H1 (cell line): ENCODE measurements at places on chromosomes 1 and 21. TPM values are rescaled to one million over a fixed set of nuclear protein-coding genes. Genes with fewer than 3 reads are reported as not detected.

DNA sequence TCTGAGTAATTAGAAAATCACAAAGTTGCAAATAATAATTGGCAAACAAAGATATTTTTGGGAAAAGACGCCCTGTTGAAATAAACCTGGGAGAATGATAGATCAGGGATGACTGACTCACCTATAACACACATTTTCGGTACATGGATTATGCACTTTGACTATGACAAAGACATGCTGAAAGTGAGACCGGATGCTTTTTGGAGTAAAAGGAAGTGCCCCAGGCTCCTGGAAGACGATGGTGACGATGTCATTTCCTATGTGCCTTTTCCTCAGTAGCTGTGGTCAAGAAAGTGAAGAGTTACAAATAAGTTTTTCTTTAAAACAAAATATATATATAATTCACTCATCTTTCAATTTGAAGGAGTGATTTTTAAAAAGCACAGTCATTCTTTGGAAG is 158.7 kb downstream of the SIPA1L2 start:
- H3K27ac ChIP-seq, result no peak overlapping the region
- H3K27me3 ChIP-seq, result peaks cover 10% of the 10 kb centered on the region
- H3K36me3 ChIP-seq, result no peaks in the 10 kb centered on the region
- H3K4me1 ChIP-seq, result peaks cover 2% of the 10 kb centered on the region; the same call in 1 of the 2 replicates

The HPCAL4 gene
- total RNA-seq, result 0.46 and 0.54 TPM in 2 replicates

DNA sequence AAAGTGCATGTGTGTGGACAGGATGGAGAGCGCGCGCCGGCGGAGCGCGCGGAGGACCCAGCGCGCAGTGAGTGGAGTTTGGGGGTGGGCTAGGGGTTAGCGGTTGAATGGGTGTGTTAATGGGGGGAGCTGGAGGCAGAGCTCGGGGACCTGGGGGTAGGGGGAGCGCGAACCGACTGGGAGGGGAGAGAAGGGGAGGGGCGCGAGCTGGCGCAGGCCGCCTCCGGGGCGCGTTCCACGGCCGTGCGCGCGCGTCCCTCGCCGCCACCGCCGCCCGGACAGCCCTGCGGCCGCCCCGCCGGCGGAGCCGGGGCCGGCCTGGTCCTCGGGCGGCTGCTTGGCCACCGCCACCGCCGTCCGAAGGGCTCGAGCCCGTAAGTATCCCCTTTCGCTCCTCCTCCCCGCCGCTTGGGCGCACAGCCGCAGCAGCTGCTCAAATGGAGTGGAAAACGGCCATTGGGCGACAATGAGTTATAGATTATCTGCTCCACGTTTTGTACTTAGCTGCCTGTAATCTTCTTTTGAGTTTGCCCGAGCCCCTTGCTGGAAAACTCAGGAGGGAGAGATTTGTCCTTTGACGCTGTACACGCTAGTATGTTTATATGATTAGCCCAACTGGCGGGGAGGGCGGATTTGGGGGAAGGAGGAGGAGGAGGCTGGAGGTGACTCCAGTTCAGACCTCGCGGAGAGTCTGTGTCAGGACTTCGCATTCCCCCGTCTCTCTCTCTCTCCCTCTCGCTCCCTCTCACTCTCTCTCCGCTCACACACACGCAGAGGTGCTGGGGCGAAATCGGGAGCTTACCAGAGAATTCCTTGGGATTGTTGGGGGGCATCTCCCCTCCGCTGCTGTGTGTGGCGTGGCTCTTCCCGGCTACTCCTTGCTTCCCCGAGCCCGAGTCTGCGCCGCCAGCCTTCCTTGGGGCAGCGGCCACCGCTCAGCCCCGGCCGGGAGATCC is at the start of gene ADGRL2:
Gene ADGRL2 (plus strand): TSS at position 240 of the 956 bp plus-strand sequence. CDS start 36,051 bp downstream, outside the sequence.
- no peaks in the 10 kb centered on the region for H3K4me1 ChIP-seq
- no peaks in the 10 kb centered on the region for H3K27me3 ChIP-seq
- no peaks in the 10 kb centered on the region for H3K36me3 ChIP-seq
- peak within 1 kb of the TSS; percentile 89 for H3K4me3 ChIP-seq
- peak within 1 kb of the TSS; percentile 83 for H3K27ac ChIP-seq
- no peak for DNase-seq

DNA sequence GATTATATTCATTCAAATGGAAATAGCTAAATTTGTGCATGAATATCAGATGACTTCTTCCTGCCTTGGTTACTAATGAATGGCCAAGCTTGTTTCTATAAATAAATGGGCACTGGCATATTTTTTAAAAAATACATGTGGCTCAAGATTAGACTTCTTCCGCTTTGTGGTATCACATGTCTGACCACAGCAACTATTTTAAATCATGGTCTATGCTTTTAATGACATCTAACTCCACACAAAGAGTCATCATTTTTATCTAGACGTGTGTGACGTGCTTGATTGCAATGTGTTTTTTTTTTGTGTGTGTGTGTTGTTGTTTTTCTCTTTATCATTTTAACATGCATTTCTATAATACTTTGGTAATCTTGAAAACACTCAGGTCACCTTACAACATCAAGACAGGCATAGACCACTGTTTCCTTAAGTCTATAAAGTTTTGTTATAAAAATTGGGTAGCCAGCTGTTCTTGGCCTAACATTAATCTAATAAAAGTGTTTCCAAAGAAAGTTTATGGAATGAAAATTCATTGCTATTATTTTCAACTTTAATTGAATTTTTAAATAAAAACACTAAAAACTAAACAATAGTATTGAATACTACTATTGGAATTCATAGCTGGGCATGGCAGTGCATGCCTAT is 29.5 kb downstream of the RGS1 start:
- no peaks in the 10 kb centered on the region for H3K27me3 ChIP-seq
- no peak overlapping the region for H3K4me3 ChIP-seq
- no peak overlapping the region for H3K27ac ChIP-seq

GRCh38 chr1:34236089-34236488 is 59.4 kb downstream of the C1orf94 start:
- no peaks in the 10 kb centered on the region; the same call in 1 of the 2 replicates for H3K27me3 ChIP-seq
- no peak overlapping the region for H3K4me3 ChIP-seq
- DNase-seq, result no peak
- H3K27ac ChIP-seq, result no peak overlapping the region
- no peaks in the 10 kb centered on the region for H3K36me3 ChIP-seq

DNA sequence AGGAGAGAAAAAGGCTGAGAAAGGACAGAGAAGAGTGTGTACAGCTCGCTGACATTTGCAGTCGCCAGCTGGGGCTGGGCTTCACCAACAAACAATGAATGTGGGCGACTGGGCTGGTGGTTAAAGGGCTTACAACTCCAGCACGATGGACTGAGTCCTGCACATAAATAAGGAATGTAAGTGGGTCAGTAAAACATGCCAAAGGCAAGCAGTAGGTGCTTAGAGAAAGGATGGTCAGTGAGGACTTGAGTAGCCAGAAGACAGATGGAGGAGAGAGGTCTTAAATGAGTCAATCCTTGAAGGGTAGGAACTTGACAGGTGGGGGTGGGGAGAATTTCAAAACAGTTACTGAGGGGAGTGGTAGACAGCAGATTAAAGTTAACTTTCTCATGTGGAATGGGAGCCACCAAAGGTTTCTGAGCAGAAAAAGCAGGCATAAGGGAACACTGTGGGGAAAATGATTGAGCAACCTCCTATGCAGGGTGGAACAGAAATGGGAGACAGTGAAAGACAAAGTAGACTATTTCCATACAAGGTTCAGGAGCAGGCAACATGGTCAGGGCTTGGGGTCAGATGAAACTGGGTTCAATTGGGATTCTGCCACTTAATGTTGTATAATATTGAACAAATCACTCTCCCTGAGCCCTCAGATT is 37.4 kb downstream of the GADD45A start:
- H3K27ac ChIP-seq, result no peak overlapping the region
- H3K36me3 ChIP-seq, result no peaks in the 10 kb centered on the region
- no peak overlapping the region for H3K4me3 ChIP-seq
- H3K27me3 ChIP-seq, result no peaks in the 10 kb centered on the region

GRCh38 chr1:151916726-151917370 is 7.5 kb upstream of the THEM4 start:
- H3K4me3 ChIP-seq, result no peak overlapping the region
- H3K27me3 ChIP-seq, result no peaks in the 10 kb centered on the region
- no peak overlapping the region for H3K27ac ChIP-seq
- no peaks in the 10 kb centered on the region for H3K36me3 ChIP-seq
- no peak for DNase-seq

The CRYAA gene
- not detected in 2 replicates for total RNA-seq

DNA sequence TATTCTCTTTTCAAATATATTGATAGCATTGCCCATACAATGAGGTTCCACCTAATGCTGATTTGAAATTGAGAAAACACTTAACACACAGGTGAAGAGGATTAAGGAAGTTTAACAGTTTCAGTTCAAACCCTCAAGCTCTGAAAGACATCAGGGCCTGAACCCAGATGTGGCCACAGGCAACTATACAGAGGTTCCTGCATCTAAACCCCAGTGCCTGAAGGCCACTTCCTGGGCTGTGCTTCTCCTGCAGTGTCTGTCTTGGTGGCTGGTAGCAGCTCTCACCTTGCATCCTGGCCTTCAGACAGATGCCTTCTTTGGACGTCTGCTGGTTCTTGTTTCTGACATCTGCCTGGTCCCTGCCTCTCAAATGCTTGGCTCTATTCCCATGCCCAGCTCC is 25.1 kb upstream of the NGF start:
- no peaks in the 10 kb centered on the region for H3K4me1 ChIP-seq
- DNase-seq, result no peak
- H3K4me3 ChIP-seq, result no peak overlapping the region
- H3K36me3 ChIP-seq, result no peaks in the 10 kb centered on the region

- H3K4me3 ChIP-seq, result no peak overlapping the region
- H3K27me3 ChIP-seq, result no peaks in the 10 kb centered on the region
- H3K27ac ChIP-seq, result no peak overlapping the region
- no peaks in the 10 kb centered on the region for H3K4me1 ChIP-seq
- H3K36me3 ChIP-seq, result no peaks in the 10 kb centered on the region
Observed at GRCh38 chr1:29638281-29638680, 402.0 kb downstream of the PTPRU start.

- H3K27ac ChIP-seq, result no peak overlapping the region
- no peak for DNase-seq
- peaks cover 5% of the 10 kb centered on the region for H3K4me1 ChIP-seq
- H3K27me3 ChIP-seq, result no peaks in the 10 kb centered on the region
- H3K4me3 ChIP-seq, result peak overlapping the region; percentile 78
Observed at GRCh38 chr1:21344098-21344749, 54.0 kb upstream of the ECE1 start.

DNA sequence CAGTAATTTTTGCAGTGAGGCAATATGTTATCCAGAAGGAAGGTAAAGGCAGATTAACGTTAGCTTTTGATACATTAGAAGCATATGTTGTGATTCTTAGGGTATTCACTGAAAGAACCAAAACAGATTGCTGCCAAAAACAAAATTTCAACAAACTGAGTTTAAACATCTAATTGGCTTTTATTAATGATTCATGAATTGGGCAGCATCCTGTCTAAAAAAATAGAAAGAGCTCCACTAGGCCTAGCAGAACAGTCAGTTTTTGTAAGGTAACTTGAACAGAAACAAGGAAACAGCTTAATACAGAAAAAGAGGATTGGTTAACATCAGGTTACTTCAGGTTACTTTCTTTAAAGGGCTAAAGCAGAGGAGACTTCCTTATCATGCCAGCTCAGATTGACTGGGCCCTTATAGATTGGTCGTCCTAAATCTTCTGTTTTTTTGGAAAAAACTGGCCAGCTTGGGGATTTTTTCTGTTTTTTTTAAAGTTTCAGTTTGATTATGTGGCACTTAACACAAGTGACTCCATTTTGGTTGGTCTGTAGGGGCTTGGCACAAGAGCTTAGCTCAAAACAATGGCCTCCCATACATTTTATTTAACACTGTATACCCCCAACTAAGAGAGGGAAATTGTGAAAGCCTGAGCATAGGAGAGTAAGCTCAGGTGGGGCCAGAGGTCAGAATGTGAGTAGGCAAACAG is 36.8 kb upstream of the GALNT2 start:
- H3K27ac ChIP-seq, result no peak overlapping the region
- no peak for DNase-seq
- no peak overlapping the region for H3K4me3 ChIP-seq
- no peaks in the 10 kb centered on the region for H3K27me3 ChIP-seq
- peaks cover 6% of the 10 kb centered on the region for H3K4me1 ChIP-seq

GRCh38 chr1:235809688-235810397 is 56.9 kb downstream of the LYST start:
- no peaks in the 10 kb centered on the region for H3K27me3 ChIP-seq
- no peak overlapping the region for H3K27ac ChIP-seq
- no peak for DNase-seq
- no peak overlapping the region for H3K4me3 ChIP-seq
- H3K36me3 ChIP-seq, result no peaks in the 10 kb centered on the region

DNA sequence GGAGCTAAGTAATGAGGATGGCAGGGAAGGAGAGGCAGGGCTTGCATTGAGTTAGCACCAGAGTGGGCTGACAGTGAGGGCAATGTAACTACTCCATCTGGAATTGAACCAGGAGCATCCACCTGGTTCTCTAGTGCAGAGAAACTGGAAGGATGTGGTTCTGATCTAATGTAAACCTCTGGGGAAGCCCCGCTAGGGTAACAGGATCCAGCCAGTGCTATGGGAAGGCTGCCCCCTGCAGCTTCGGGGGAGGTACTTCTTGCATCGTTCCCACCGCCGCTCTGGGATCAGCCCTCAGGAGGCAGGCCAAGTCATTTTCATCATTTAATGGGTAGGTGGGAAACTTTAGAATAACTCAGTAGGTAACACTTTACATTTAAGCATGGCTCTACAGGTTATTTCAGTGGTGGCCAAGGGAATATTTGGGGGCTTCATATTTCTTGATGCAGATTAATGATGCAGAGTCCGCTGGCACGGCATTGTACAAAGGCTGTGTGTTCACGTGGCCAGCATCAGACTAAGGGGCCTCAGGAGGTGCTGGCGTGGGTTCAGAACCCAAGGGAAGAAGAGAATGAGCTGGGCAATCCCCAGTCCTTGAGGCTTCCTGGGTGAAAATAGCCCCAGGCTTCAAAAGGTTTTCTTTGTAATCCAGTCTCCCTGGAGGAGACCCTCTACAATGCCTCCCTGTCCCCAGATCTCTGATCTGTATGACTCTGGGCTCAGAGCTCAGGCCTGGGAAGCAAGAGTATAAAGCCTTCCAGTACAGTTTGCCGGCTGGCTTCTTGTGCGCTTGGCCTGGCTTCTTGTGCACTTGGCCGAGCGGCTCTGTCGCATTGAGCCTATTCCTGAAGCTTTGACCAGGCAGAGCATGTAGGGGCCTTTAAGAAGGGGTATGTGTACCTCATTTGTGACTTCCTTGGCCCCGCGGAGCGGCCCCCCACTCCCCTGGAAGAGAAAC is 26.4 kb upstream of the KAZN start:
- H3K27me3 ChIP-seq, result no peaks in the 10 kb centered on the region; the same call in 1 of the 2 replicates
- no peaks in the 10 kb centered on the region for H3K36me3 ChIP-seq
- H3K27ac ChIP-seq, result no peak overlapping the region
- no peak for DNase-seq
- no peak overlapping the region for H3K4me3 ChIP-seq

- H3K4me1 ChIP-seq, result no peaks in the 10 kb centered on the region
- no peak overlapping the region for H3K27ac ChIP-seq
- H3K36me3 ChIP-seq, result no peaks in the 10 kb centered on the region
- H3K27me3 ChIP-seq, result no peaks in the 10 kb centered on the region
- H3K4me3 ChIP-seq, result peak overlapping the region; percentile 88
Observed at GRCh38 chr1:168180148-168180524, 1.4 kb downstream of the TIPRL start.
